ENCODE measurements at places on chromosomes 13 and 19.

- DNase-seq: peak; percentile 29
These were observed 21.9 kb upstream of the SLC35E1 start for GRCh38 chr19:16594131-16594586.

DNA sequence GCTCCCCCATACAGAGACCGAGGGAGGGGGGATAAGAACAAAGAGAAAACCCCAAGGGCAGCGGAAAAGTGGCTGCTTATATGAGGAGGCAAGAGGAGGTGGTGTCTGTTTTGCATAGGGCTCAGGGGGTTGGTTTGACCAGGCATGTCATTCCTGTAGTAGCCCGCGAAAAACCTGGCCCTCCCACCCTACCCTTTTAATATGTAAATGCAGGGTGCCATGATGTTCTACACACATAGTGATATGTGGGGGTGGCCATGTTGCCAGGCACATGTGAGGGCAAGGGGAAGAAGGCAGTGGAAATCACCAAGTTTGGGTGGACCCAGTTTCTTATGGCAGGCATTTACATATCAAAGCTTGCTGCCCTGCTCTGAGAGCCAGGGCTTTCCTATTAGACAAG, 203.5 kb upstream of the UBL3 start:
- DNase-seq: no peak

DNA sequence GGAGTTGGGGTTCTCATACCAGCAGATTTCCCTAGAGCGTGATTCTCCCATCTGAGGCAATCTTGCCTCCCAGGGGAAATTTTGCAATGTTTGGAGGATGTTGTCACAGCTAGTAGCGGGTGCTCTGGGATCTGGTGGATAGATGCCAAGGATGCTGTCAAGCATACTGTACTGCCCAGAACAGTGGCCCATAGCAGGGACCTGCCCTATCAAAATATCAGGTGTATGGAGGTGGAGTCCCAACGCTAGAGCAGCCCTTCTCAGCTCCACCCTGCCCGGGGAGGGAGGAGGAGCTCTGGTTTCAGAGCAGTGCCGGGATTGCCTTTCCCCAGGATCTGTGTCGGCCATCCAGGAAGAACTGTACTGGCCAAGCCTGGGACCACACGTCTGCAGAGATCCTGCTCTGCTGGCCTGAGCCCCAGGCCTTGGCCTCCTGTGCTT, 10.9 kb upstream of the QTRT1 start:
- peak; percentile 6 for DNase-seq

GRCh38 chr13:22263185-22263584, 592.3 kb downstream of the FGF9 start:
- DNase-seq: no peak

DNA sequence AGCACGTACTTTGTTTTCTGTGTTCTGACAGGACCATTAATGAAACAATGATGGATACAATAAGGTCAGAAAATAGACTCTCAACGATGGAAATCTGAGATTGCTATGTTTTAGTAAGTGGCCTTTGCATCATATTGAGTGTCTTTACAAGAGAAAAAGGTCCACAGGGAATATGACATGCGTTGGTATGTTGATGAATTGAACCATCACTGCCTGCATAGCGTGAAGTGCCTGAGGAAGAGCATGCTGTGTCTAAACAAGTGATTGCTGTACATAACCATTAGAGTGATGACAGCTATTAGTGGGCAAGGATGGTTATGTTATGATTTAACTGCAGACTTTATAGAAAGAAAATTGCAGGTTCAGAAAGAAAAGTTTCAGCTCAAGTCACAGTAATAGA, 623.2 kb downstream of the SLITRK5 start:
- no peak for DNase-seq

GRCh38 chr13:63128716-63129115, 1713.1 kb upstream of the PCDH20 start:
- no peak for DNase-seq

GRCh38 chr19:46984077-46985010, 35.3 kb upstream of the NPAS1 start:
- peak; percentile 78 for DNase-seq

GRCh38 chr13:108938155-108938554, 308.7 kb downstream of the MYO16 start:
- no peak for DNase-seq

DNA sequence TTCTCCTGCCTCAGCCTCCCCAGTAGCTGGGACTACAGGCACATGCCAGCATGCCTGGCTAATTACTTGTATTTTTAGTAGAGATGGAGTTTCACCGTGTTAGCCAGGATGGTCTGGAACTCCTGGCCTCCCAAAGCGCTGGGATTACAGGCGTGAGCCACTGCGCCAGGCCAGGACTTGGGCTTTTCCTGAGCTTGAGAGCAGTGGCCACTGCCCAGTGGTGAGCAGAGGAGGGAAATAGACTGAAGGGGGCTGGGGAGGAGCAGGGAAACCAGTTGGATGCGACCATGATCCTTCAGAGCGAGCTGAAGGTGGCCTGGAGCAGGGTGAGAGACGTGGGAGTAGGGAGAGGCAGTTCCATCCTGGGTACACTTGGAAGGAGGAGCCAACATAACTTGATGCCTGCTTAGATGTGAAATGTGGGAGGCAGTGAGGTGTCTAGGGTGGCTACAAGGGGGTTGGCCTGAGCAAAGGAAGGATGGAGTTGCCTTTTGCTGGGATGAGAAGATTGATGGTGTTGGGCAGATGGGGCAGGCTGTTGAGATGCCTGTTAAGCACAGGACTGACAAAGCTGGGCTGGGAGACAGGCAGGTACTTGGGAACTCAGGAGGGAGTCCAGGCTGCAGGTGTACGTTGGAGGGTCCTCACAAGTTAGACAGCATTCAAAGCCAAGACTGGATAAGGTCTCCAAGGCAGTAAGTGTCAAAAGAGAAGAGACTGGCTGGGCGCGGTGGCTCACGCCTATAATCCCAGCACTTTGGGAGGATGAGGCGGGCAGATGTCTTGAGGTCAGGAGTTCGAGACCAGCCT, 31.8 kb downstream of the KCTD15 start:
- DNase-seq: no peak

- DNase-seq: no peak
These were observed 76.5 kb downstream of the ZNF726 start for GRCh38 chr19:23991170-23991569.

DNA sequence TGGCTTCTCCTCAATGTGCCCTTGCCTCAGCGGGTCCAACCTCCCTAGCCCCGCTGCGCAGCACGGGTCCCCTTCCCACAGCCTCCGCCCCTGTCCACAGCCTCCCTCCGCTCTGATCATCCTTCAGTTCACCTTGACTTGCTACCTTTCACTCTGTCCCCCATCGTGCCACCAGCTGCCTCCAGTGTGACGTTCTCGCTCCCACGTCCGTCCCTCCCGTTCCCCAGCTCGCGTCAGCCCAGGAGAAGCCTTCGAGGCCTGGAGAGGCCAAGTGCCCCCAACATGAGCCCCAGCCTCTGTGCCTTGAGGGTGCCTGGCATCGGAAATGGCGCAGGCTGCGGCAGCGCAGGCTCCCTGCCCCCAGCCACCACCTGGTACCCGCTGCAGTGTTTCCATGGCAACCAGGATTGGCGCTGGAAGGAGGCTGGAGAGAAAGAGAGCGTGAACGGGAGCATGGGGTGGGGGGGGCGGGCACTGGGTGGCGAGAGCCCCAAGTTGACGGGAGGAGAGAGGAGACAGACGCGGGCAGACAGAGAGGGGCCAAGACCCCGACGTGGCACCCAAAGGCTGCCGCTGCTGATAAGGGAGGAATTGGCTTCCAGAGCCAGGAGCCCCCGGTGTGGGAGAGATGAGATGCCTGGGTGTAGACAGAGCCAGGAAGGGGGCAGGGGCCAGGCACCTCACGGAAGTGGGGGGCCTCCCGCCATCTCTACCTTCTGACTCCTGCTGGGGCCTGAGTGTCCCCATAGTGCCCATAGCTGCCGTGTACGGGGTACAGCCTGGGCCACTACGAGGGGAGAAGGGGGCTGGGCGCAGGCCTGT, 844 bp upstream of the ASPDH start:
- DNase-seq: no peak

GRCh38 chr19:11872624-11873023, 15.0 kb upstream of the ZNF69 start:
- no peak for DNase-seq
